ENCODE measurements at places on chromosomes 5 and 9.
A peak's percentile ranks its signal among the peaks of the same experiment; 100 is the strongest.

- no peak for DNase-seq
Observed at GRCh38 chr9:112969730-112970129, 42.3 kb downstream of the ZNF883 start.

- DNase-seq: no peak
Observed at GRCh38 chr5:12357626-12358025, 453.4 kb upstream of the CTNND2 start.

- DNase-seq: no peak
Observed at GRCh38 chr9:137140151-137141012, 1.4 kb downstream of the GRIN1 start.

- no peak for DNase-seq
Observed at GRCh38 chr5:175001876-175002645, 277.7 kb downstream of the MSX2 start.

DNA sequence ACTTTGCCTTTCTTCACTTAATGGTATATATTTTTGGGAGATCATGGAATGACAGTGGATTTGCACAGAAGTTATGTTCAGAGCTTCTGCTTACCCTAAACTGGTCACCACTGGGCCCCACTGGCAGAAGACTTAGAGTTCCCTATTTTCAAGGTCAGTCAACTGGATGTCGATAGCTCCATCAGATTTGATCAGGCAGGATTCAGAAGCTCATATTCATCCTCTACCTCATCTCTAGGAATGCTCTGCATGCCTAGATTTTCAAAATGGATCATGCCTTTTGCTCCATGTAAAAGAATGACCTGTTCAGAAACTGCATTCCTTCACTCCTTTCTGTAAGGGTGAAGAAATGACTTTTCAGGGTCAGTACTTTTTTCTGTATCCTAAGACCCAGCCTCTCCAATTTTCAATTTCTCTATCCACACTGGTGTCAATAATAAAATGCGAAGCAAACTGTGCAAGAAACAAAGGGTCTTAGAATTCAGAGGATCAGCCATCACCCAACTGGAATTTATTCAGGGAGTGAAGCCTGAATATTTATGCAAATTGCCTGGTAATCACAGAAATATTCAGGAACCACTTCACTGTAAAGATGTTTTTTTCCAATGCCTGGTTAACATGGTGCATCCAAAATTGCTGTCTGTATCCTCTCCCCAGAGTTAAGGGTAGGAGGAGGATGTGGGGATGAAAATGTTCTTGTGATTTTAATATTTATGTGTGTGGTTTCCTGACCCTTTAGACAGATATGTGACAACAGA is 125.4 kb downstream of the DOCK2 start:
- DNase-seq: no peak

GRCh38 chr5:123124859-123125595 is 36.0 kb downstream of the PRDM6 start:
- peak; percentile 81 for DNase-seq

GRCh38 chr9:98627296-98627695 is 81.4 kb downstream of the GABBR2 start:
- no peak for DNase-seq

- no peak for DNase-seq
Observed at GRCh38 chr9:85536076-85536475, 205.7 kb downstream of the AGTPBP1 start.

- DNase-seq: no peak
Observed at GRCh38 chr5:82673057-82673809, 395.1 kb upstream of the RPS23 start.

GRCh38 chr5:75710637-75711036 is 6.6 kb downstream of the POC5 start:
- DNase-seq: no peak

DNA sequence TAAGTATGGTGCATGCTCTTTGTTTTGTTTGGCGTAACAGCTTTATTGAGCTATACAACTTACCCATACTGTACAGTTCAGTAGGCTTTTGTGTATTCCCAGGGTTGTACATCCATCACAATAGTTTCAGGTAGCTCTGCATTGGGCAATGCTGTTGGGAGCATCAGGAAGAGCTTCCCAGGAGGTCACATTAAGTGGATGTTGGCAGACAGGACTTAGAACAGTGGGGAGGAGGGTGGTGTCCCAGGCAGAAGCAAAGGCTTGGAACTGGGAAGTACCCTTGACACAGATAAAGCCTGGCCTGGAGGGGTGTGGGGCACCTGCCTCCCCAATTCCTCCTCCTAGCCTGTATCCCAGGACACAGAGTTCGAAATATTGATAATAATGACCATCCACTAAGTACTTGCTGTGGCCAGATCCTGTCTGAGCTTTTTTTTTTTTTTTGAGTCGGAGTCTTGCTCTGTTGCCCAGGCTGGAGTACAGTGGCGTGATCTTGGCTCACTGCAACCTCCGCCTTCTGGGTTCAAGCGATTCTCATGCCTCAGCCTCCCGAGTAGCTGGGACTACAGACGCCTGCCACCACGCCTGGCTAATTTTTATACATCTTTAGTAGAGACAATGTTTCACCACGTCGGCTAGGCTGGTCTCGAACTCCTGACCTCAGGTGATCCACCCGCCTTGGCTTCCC is 1.3 kb downstream of the BBLN start:
- DNase-seq: no peak

GRCh38 chr5:154830596-154830995 is 19.8 kb downstream of the FAXDC2 start:
- DNase-seq: no peak

DNA sequence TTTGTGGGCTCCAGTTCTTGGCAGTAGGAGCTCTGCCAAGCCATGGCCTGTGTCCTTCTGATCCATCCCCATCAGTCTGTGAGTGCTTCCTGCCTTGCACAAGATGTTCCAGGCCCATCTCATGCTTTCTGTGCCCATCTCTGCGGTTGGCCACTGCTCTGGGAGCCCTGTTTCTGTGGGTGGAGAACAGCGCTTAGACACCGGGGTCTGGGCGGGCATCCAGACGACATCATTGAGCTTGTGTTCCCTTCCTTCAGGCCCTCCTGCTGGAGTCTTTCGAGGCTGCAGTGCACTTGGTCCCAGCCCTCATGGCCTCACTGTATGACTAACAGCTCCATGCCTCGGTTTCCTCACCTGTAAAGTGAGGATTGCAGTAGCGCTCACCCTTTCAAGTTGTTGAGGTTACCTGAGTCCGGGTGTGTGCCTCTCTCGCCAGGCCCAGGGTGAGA is 14.9 kb upstream of the CARD19 start:
- no peak for DNase-seq

DNA sequence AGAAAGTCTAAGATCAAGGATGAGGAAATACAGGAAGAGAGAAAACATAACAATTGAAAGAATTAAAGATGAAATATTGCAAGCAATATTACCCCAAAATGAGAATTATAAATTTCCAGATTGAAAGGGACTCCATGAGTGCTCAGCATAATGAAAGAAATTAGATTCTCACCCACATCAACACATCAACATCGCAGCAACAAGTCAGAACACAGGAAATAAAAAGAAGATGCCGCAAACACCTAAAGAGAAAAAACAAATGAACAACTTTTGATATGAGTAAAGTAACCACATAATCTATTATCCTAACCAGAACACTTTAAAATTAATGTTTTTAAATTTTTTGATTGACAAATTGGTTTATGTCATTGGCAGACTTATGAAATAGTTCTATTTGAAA is 318.3 kb upstream of the PTGER4 start:
- no peak for DNase-seq

DNA sequence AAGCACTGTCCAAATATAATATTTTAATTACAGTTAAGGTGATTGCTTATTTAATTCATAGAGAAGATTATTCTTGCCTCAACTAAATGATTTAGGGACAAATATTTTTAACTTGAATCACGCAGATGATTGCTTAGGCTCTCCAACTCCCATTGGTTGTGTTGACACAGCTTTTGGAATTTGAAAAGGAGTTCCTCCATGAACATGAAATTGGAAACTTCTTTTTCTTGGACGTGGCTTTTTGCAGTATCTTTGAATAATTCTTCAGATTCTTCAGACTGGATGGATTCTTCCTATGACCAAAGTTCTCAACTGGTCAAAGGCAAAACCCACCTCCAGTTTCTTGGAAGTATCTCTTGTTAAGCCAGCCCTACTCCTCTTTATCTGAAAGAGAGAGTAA is 456.4 kb upstream of the KLF4 start:
- no peak for DNase-seq

DNA sequence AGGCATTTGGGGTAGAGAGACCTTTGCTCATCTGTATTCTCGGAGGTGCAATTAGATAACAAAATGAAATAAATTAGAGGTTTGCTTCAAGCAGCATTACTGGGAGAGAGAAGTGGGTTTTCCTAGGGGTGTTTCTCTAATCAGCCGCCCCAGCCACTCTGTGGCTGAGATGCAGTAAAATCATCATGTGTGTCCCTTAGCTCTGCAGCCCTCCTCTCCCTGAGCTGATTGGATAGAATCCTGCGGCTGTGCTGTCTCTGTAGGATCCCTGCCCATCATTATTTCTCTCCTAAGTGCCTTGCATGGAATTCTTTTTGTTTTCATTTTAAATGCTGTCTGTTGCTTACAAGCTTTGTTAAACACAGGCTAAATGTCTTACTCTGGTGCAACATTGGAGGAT is 171.4 kb downstream of the SH3GL2 start:
- DNase-seq: no peak

- no peak for DNase-seq
Observed at GRCh38 chr5:147555176-147555575, 45.3 kb upstream of the DPYSL3 start.

- no peak for DNase-seq
Observed at GRCh38 chr5:149410721-149411432, 31.8 kb upstream of the IL17B start.

DNA sequence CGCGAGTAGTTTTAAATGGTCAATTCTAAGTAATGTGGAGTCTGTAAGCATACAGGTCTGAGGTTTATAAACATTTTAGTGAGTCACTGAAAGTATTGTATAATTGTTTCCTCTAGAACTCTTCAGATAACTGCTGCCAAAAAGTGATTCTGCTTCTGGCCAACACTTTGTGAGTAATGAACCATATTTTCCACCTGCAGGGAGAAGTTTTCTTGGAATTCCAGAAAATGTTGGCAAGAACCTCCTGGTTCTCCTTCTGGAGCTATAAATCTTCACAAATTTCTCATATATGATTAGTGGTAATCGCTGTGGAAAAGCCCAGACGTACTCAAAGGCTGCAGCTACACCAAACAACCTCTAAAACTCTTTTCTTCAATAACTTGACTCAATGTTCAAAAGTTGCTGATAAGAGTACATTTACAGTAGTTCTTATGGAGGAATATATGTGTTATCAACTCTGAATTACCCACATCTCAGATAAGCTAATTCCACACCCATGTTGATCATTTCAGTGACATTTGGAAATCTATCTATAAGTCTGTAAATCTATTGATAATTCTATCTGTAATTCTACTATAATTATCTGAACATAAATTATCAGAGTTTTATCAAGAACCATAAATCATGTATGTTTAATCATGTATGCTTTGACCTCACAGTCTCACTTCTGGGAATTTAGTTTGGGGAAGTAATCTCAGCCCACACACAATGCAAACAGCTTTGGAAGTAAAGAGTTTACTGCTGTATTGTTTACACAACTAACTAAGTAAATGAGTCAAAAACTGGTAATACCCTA is 74.1 kb downstream of the FNBP1 start:
- peak; percentile 89 for DNase-seq

DNA sequence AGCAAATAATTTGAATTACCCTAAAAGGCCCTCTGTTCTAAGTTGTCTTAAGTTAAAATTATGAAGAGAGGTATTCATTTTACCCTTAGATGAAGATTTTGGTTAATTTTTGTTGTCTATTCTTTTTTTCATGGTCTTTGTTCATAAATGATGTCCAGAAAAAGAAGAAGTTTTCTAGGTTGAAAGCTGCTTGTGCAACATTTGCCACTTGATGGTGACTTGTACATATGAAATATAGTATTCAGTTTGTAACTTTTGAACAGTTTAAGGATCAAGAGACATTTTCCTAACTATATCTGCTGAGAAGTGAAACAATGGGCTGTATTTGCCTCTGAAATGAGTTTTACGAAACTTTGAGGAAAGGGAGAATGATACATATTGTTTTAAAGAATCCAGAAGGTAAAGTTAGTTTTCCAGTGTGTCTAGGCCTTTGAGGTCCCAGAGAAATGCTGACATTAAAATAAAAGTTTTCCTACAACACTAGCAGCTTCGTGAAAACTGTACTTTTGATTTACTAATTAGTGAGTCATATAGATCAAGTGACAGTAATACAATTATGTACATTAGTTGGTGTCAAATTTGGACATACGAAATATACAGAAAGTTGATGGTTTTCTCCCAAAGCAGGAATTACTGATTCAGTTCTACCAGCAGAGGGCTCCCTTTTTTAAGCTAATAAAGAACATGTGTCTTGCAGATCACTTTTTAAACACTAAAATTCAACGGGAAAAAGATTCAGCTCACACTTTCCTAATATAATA is 70.5 kb downstream of the PIK3R1 start:
- peak; percentile 53 for DNase-seq

DNA sequence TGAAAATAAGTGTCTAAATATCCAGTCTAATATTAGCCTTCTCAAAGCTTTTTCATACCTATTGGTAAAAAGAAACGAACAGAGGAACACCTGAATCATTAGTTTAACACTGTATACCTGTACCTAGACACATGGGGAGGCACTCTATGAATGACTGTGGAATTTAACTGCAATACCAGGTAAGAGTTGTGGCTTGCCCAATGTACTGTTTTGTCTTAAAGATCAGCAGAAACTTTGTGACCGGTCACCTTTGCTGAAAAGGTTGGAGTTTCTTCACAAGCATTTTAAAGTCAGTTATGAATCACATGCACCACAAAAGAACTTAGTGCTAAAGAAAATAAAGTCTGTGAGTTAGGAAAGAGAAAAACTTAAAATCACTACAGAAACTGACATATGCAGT is 2.4 kb downstream of the PGGT1B start:
- DNase-seq: no peak

DNA sequence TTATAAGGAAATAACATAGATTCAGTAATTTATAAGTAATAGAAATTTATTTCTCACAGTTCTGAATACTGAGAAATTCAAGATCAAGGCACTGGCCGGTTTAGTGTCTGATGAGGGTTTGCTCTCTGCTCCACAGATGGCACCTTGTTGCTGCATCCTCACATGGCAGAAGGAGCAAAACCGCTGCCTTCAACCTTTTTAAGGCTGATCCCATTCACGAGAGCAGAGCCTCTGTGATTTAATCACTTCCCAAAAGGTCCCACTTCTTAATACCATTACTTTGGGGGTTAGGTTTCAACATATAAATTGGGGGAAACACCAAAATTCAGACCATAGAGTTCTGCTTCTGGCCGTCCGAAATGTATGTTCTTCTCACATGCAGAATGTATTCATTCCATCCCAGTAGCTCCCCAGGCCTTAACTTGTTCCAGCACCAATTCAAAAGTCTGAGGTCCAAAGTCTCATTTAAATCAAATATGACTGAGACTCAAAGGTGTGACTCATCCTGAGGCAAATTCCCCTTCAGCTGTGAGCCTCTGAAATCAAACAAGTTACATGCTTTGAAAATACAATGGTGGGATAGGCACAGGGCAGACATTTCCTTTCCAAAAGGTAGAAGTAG is 30.6 kb downstream of the BAAT start:
- no peak for DNase-seq

- DNase-seq: no peak
Observed at GRCh38 chr9:119986205-119986604, 593.8 kb downstream of the CDK5RAP2 start.

- DNase-seq: no peak
Observed at GRCh38 chr5:90612919-90613318, 54.3 kb downstream of the ADGRV1 start.

GRCh38 chr5:88236866-88237642 is 31.6 kb downstream of the TMEM161B start:
- DNase-seq: no peak
